Activated gamma-delta T cell treated with Interleukin-2 at 50 U/mL for 16 hours (primary cell): ENCODE measurements at places on chromosomes 5 and 9.

DNA sequence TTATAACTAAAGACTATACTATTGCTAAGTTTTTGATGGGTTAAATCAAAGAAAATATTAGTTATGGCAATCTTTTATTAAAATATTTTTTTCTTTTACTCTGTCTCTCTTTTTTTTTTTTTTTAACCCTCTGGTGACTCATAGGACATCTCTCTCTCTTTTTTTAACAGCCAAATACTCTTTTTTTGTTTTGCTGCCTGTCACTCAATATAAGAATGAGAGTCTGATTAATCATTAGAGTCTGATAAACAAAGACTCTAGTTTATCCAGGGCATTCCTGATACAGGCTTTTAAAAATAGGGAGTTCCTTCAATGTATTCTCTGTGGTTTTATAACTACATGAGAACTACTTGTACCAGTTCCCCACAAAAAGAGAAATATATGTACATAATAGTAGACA, 77.3 kb downstream of the SLC38A9 start:
- no peak for DNase-seq

DNA sequence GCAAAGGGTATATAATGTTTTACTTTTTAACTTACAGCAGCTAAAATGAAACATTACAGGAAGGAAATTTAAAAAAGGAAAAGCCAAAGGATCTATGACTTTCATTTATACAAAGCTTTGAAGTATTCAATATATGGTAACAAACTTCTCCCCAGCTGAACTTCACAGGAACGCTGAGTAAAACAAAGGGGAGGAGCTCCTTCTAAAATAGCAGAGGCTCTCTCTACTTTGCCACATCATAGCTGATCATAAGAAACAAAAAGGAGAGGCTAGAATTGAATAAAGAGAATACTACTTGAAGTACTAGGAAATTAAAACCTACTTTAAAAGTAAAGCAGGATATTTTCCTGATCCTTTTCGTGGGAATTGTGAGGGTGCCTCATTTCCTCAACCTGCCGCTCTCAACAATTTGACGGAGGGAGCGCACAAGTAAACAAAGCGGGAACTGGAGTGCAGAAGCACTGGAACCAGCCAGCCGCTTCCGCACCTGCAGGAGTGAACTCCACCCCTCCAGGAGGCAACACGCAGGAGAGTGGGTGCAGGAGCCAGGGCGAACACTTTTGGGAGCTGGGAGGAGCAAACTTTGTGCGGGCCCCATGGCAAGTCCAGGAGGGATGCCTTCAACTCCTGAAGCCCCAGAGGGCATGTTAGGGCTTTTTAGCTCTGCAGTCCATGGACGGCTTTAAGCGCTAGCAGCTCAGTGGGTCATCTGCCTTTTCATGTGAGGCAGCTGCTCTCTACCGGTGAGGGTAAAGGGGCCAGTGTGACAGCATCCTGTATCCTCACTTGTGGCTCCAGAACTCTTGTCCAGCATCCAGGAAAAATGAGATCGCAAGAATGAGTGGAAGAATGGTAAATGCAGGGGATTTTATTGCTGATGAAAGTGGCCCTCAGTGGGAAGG, 757.4 kb downstream of the PTPRD start:
- DNase-seq = no peak

DNA sequence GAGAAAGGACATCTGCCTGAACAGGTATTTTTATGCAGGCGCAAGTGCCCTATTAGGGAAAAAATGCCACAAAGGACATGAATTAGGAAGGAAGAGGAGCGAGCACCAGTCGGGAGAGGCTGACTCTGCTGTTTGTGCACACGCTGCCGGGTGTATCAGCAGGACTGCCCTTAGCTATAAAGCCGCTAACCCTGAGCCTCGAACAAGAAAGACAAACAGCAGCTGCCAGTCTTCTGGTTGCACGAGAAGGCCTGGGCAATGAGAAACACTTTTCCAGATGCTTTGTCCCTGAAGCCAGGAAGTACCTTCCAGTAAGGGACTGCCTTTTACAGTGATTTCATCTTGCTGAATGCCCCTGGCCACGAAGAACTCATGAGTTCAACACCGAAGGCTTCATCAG, 12.6 kb downstream of the QSOX2 start:
- no peak for DNase-seq

- DNase-seq = no peak
These were observed 148.1 kb downstream of the KDM4C start for GRCh38 chr9:6905850-6906375.

DNA sequence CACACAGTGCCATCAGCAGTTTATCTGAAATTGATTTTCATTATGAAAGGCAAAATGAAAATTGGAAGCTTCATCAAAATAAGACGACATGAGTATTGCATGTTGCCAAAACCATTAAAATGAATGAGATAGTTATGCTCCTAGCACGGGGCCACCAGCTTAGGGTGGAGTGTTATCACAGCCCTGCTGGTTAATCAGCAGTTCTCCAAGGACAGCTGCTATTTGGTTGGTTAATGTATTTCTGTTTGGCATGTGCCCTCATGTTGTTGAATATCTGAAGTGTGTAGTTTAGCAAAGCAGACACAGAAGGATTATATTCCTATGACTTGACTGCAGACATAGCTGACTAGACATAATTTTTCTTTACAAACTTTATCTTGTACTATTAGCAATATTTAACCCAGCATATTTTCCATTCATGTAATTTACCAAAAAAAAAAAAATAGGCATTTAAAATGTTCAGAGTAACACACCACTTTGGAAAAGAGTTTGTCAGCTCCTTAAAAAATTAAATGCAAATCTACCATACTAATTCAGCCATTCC, 98.6 kb upstream of the PIK3R1 start:
- DNase-seq = no peak

- no peak for DNase-seq
These were observed 42.2 kb downstream of the PRLR start for GRCh38 chr5:35188031-35188457.

GRCh38 chr5:14284392-14285148, 141.4 kb downstream of the TRIO start:
- no peak for DNase-seq

DNA sequence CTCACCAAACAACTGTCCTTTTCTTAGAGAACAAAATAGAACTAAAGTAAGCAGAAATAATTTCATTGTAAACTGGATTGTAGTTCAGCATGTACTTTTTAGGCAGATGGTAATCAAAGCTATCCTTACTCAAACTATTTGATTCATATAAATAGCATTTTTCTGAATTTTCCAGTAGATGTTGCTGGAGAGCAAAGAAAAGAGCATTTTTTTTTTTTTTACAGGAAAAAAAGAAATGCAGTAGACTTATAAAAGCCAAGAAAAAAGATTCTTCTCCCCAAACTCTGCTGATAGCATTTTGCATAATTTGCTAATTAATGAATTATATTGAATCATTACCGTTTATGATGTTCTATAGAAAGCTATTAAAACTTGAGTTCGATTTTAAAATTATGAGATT, 715.3 kb upstream of the WWC1 start:
- DNase-seq = no peak

- no peak for DNase-seq
These were observed 134.2 kb upstream of the RASGRF2 start for GRCh38 chr5:80825786-80826460.

GRCh38 chr9:106632621-106633020, 230.3 kb upstream of the ZNF462 start:
- DNase-seq = no peak
